ENCODE measurements at places on chromosomes 13 and 19.

DNA sequence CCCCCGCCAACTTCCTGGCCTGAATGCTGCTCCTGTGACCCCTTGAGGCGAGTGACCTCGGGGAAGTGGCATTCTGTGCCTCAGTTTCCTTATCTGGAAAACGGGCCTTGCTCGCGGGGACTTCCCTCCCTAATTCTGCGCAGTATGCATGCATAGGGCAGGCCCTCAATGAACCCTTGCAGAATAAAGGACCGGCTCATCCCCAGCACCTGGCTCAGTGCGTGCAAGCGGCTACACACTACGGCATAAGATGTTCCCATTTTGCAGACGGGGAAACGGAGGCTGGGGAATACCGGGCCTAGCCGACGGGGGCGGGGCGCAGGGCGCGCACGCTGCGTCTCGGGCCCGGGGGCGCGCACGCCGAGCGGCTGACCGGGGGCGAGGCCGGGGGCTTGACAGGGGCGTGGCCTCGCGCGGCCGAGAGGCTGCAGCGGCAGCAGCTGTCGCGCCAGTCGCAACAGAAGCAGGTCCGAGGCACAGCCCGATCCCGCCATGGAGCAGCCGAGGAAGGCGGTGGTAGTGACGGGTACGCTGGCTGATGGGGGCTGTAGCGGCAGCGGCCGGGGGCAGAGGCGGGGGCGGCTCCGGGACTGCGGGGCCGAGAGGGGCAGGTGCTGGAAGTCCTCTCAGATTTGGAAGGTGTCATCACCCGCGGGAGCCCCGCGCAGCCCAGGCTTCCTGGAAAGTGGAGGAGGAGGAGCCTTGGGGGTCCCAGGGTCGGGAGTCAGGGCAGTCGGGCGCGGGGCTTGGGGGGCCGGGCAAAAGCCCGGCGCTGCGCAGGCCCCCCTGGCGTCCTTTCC is at the start of gene PGPEP1:
TSS of gene PGPEP1 (plus strand) at position 409 of the 800 bp plus-strand sequence. CDS start at position 493, 84 bp downstream.
- DNase-seq, result peak; percentile 85

- DNase-seq, result peak; percentile 53
Measured at GRCh38 chr13:49791315-49791710, 1.2 kb downstream of the KPNA3 start.

- DNase-seq, result peak; percentile 67
Measured at GRCh38 chr13:111327730-111328573, 7.5 kb downstream of the TEX29 start.

- DNase-seq, result no peak
Measured at GRCh38 chr19:44758596-44758995, 10.1 kb downstream of the BCL3 start.

GRCh38 chr19:1624458-1624857 is 19.2 kb upstream of the UQCR11 start:
- DNase-seq, result peak; percentile 57

DNA sequence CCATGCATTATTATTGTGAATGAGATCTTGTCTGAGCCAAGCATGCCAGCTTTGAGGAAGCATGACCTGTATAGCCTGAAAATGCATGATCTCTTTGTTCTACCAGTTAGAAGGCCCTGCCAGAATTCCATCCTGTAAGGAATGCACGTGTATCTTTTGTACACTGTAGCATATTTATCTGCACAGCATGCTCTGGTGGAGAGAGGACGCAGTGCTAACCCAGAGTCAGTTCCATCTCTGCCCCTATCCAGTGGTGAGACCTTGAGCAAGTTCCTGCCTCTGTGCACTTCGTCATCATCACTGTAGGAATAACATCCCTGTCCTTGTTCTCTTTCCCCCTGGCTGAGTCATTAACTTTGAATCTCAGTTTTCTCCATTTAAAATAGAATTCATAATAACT is 233.8 kb downstream of the SLC7A1 start:
- DNase-seq, result no peak

All from NCI-H69 (cell line).